ENCODE measurements at places on chromosomes 1 and 21. TPM values are rescaled to one million over a fixed set of nuclear protein-coding genes. Genes with fewer than 3 reads are reported as not detected.

Gene TNFRSF1B
- 206 TPM for total RNA-seq

Gene KIF26B
- total RNA-seq, result 0.17 TPM

Gene C1orf87
- total RNA-seq, result not detected

Gene BGLAP
- total RNA-seq, result 1.8 TPM

Gene IFI16
- 203 TPM for total RNA-seq

Gene ZNF648
- total RNA-seq, result not detected

Gene LRRC3
- 1.0 TPM for total RNA-seq

Gene PGBD5
- 0.04 TPM for total RNA-seq

Gene NCF2
- total RNA-seq, result 2.0 TPM

Gene MTX1
- 71.1 TPM for total RNA-seq

Gene DUSP12
- 39.1 TPM for total RNA-seq

Gene SYT14
- total RNA-seq, result not detected

Gene SLC35A3
- total RNA-seq, result 17.9 TPM

Gene COL9A2
- 4.9 TPM for total RNA-seq

Gene SPRR2A
- total RNA-seq, result not detected

Gene PLA2G4A
- total RNA-seq, result 0.78 TPM

Gene ATP1A2
- total RNA-seq, result not detected

Gene CD53
- total RNA-seq, result 201 TPM

Gene SYTL1
- 20.0 TPM for total RNA-seq

Gene SLC45A3
- total RNA-seq, result 0.57 TPM

Gene LHX8
- total RNA-seq, result not detected

Gene ADGRL4
- total RNA-seq, result not detected

Gene ARV1
- total RNA-seq, result 21.4 TPM

Gene OPRD1
- not detected for total RNA-seq

Gene PLA2G5
- not detected for total RNA-seq

Gene DNM3
- total RNA-seq, result 0.78 TPM

Gene VSIG8
- not detected for total RNA-seq

Gene AKT3
- total RNA-seq, result 38.7 TPM

Gene MAD2L2
- 70.2 TPM for total RNA-seq

Gene PSRC1
- 7.5 TPM for total RNA-seq

Gene TLR5
- total RNA-seq, result 0.23 TPM

Gene TNNI3K
- total RNA-seq, result not detected

Gene KCNJ9
- not detected for total RNA-seq

Gene RHD
- not detected for total RNA-seq

Gene EDARADD
- 15.7 TPM for total RNA-seq

Gene CCDC27
- total RNA-seq, result not detected

Gene RGSL1
- not detected for total RNA-seq

Gene SLC22A15
- total RNA-seq, result 1.1 TPM

All from activated CD8-positive, alpha-beta memory T cell treated with anti-CD3 and anti-CD28 coated beads for 36 hours (primary cell).